ENCODE measurements at places on chromosomes 1 and 21.

GRCh38 chr1:72281637-72282270, 585 bp downstream of the NEGR1 start:
- no peak for DNase-seq

GRCh38 chr1:10808441-10808840, 12.0 kb upstream of the CASZ1 start:
- DNase-seq, result no peak

DNA sequence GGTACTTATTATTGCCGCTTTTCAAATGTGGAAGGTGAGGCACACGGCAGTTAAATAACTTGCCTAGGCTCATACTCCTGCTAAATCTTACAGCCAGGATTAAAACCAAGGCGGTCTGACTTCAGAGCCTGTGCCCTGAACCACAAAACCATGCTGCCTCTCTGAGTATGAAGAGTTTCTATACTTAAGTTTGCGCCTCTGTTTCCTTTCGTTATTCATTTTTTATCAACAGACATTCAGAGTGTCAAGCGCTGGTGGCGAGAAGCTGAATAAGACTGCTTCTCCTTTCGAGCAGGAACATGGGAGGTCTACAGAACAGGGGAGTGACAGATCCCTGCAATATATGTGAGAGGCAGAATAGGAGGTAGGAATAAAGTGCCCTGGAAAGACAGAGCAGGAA, 96.0 kb upstream of the DUSP10 start:
- no peak for DNase-seq

- DNase-seq, result no peak
These were observed 1.7 kb upstream of the NECTIN4 start for GRCh38 chr1:161091093-161091492.

DNA sequence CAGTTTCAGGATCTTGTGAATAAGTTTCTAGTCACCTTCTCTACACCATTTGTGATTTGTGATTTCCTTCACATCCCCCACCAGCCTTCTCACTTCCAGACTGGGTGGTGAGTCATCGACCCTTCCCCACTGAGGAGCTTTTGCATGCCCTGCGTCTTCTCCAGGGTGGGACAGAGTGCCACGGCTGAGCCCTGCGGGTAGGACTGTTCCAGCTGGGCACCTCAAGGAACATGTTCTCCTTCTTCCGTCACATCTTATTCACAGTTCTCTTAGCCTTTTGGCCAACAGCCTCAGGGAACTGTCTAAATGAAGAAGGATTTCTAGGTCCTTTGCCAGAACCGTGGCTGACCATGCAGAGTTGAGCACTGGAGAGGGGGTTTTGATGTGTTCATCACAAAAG, 116.5 kb downstream of the TMEM53 start:
- no peak for DNase-seq

GRCh38 chr1:74767490-74767889, 34.5 kb downstream of the TYW3 start:
- DNase-seq, result no peak

GRCh38 chr1:32150847-32151246, 28.6 kb upstream of the TXLNA start:
- DNase-seq, result no peak

DNA sequence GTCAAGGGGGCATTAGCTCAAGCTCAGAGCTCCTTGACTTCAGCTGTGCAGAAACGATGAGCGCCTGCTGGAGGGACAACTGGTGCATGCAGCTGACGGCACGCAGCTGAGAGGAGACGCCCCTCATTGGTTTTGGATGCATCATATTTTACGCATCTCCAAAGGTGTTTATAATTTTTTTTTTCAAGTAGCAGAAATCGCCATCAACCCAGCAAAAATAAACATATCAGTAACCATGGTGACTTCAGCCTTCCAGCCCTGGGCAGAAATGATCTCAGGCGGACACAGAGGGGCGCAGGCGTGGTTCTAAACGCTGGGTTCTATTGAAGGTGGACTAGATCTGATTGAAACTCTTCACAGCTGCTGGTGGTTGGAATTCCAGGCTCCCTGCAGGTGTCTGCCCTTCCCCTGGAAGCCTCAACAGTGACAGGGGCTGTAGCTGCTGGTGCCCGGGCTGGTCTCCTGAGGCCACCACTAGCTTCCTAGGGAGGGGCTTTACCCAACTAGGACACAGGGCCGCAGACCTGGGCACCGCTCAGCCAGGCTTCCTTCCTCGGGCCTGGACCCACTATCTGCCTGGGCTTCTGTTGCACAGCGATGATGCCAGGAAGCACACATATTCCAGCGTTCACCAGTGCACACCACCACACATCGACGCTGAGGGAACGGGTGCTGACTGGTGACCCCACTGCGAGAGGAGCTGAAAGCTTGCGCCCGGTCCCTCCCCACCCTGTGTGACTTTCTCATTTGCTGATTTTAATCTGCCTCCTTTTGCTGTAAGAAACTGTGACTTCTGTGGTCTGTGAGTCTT, 63.7 kb upstream of the ABCG1 start:
- DNase-seq, result no peak

DNA sequence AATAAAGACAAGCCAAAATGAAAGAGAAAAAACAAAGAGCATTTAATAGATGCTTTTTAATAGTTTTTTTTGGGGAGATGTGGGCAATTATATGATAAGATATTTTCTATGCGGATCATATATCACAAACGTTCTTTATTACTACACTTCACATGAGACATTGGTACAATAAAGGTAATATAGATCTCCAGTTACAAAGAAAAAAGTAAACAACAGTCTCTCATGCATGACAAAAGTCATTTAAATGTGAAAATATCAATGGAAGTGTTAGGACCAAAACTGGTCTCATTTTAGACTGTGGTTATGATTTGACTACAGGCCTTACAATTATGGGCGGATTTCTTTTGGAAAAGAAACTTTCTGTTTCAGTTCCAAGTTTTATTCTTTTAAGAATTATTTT, 687.0 kb downstream of the ADGRL2 start:
- DNase-seq, result no peak

- DNase-seq, result no peak
These were observed 53.8 kb downstream of the SYNJ1 start for GRCh38 chr21:32674038-32674437.

- no peak for DNase-seq
These were observed 26.3 kb upstream of the PIGC start for GRCh38 chr1:172470149-172470548.
